ENCODE measurements at places on chromosomes 6 and 20.
A peak's percentile ranks its signal among the peaks of the same experiment; 100 is the strongest.

GRCh38 chr6:101444717-101445116, 51.2 kb downstream of the GRIK2 start:
- no peak for DNase-seq

DNA sequence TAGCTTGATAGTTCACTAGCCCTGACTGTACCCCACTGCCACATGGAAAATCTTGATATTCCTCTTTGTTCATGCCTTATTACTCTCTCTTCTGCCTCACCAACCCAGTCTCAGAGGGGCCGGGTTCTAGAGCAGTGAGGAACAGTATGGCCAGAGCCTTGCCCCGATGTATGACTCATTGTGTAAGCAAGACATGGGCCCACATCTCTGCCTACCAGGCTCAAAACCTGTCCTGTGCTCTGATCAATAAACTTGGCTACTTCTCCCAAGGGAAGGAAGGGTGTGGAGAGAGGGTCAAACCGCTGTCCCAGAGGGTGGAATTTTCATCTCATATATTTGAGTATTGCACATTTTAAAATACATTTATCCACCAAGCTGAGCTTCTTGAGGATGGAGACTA, 91.7 kb downstream of the DNAH8 start:
- DNase-seq, result no peak

- DNase-seq, result no peak
Measured at GRCh38 chr20:24701668-24702067, 232.2 kb downstream of the SYNDIG1 start.

- DNase-seq, result no peak
Measured at GRCh38 chr6:46000905-46001304, 14.8 kb downstream of the CLIC5 start.

DNA sequence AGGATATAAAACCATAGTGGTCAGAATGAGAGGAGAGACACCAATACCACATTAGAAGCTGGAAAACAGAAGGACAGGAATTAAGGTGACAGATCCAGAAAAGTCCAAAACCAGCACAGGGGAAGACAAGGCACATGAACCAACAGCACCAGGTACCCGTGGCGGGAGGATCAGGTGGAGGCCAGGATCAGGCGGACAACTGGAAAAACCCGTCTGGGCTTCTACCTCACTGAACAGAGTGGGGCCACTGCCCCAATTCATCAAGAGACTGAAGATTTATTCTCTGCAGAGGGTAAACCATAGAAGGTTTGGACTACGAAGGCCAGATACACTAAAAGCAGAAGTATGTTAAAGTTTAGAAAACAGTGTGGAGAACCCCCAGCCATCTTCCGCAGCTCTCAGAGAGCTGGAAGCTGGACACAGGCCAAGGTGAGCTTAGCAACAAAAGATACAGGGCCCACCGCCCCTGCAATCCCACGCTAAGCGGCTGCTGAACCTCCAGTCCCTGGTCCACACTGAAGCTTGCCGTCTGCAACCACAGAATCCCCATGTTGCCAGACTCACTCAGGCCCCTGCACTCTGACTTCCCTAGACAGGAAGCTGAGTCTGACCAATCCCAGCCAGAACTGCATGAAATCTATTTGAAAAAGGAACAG, 29.9 kb downstream of the ABHD12 start:
- peak; percentile 63 for DNase-seq

DNA sequence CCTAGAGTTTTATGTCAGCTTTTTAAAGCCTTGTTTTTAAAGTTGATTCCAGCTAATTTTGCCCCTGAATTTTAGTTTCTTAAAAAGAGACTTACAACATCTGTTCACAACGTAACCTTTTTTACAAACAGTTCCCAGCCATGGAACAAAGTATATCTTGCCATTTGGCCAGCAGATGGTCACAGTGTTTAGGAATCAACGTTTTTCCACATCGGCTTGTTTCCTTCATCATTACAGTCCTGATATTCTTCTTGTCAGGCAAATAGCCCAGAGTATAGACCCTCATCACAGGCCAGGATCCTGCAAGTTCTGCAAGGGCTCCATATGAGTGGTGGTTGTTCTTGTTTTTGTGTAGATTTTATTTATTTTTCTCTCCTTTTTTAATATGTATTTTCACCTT, 341.7 kb upstream of the HTR1E start:
- DNase-seq, result no peak

DNA sequence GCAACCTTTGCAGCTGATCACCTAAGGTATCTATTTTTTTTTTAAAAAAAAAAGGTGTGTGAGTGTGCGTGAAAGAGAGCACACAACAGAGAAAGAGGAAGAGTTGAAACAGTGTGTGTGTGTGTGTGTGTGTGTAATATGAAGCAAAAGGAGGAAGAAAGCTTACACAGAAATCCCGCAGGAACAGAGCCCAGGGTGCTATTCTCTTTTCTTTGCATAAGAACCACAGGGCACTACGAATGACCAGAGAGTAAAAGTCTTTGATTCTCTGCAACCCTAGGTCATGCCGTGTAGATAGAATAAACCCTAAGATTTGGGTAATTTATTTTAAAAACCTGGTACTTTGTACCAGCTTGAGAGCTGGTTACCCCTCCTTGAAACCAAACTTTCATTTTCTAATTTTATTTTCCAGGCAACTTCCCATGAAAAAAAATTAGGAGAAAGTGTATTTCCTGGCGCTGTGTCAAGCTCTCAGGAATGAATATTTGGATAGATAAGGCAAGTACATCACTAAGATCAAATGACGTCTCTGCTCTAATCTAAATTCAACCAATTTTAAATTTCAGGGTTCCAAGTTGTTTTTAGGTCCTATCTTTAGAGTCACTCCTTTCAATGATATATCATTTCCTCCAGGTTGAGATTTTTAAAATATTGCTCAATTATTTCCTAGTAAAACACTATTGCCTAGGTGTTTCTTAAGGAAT, 47.9 kb upstream of the ID4 start:
- peak; percentile 5 for DNase-seq

All from suppressor macrophage treated with lipopolysaccharide for 1 hour (primary cell).